T-cell (primary cell): ENCODE measurements at places on chromosomes 4 and X. TPM values are rescaled to one million over a fixed set of nuclear protein-coding genes. Genes with fewer than 3 reads are reported as not detected.

DNA sequence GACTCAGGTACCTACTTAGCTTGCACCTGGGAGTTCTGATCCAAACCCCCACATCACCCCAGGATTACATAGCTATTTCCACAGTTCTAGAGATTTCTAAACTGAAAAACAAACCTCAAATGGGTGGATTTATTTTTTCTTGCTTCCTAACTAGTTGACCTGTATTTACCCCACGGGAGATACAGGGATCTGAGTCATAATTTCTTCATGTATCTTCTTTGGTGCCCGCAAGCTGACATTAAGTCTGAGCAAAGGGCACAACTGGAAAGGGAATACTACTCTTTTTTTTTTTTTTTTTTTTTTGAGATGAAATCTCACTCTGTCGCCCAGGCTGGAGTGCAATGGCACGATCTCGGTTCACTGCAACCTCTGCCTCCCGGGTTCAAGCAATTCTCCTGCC, 10.0 kb upstream of the ELOVL6 start:
- no peak for DNase-seq

DNA sequence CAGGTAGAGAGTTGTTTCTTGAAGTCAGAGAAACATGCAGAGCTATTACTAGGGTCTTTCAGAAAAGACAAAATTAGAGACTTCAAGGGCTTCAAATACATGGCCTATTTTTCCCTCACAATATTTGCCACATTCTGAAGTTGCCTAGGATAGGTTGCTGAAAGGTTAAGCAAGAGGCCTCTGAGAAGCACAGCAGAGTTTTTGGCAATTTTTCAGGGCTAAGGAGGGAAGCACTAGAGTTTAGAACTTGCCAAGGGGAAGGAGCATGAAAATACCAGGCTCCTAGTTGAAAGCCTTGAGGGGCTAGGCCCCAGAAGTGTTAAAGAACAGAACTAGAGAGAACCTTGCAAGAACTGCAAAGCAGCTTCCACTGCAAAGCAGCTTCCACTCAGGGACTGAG, 86.4 kb downstream of the ANAPC10 start:
- DNase-seq = no peak

DNA sequence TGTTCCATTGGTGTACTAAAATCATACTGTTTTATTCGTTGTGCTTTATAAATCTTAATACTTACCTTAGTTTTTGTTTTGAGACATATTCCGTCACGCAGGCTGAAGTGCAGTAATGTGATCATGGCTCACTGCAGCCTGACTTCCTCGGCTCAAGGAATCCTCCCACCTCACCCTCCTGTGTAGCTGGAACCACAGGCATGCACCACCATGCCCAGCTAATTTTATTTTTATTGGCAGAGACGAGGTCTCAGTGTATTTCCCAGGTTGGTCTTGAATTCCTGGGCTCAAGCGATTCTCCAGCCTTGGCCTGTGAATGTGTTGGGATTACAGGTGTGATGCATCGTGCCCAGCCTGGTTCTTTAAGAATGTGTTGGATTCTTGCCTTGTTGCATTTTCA, 24.4 kb upstream of the DCK start:
- no peak for DNase-seq

GRCh38 chrX:12843061-12843667, 23.7 kb upstream of the TLR7 start:
- DNase-seq = no peak

DNA sequence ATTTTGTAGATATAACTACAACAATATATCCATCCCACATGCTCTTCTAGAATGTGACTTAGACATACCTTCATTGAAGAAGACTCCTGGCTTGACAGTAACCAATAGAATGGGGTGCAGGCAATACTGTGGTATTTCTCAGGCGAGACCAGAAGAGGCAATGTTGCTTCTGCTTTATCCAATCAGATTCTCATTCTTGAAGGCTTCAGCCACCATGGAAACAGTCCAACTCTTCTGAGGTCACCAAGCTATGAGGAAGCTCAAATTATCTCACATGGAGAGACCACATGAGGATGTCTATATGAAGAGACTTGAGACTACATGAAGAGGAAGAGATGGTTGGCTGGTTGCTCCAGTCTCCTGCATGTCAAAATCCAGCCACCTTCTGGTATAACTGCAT, 469.9 kb downstream of the PCDH10 start:
- DNase-seq = no peak

GRCh38 chr4:98046665-98047064, 96.6 kb downstream of the STPG2 start:
- no peak for DNase-seq

GRCh38 chr4:95158626-95159025, 390.1 kb downstream of the UNC5C start:
- DNase-seq = no peak

GRCh38 chr4:154194649-154195048, 296.9 kb downstream of the DCHS2 start:
- DNase-seq = no peak

DNA sequence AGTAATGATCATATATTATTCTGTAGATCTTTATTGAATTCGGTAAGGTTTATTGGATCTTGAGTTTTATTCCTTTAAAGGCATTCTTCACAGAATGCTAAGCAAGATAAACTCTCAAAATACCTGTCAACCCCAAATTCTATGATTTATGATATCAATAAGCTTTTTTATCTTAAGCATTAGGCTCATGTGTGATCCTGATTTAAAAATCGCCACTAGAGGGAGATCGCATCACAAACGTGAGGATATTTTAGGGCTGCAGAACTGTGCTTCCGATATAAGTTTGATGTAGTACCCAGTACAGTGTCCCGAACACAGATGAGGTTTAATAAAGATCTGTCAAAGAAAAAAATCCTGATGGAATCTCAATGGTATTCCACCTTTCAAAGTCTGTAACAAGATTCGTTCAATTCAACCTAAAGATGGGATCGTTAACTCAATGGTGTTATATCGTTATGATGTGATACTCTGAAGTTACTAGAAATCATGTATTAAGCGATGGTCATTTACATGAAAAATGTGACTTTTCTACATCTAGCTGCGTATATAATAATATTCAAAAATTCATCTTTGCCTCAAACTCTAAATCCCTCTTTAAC, 169.0 kb downstream of the CORIN start:
- DNase-seq = no peak

- DNase-seq = no peak
Observed at GRCh38 chr4:72496119-72496518, 72.9 kb downstream of the ADAMTS3 start.

GRCh38 chr4:77493829-77494551, 111.6 kb upstream of the CXCL13 start:
- no peak for DNase-seq

DNA sequence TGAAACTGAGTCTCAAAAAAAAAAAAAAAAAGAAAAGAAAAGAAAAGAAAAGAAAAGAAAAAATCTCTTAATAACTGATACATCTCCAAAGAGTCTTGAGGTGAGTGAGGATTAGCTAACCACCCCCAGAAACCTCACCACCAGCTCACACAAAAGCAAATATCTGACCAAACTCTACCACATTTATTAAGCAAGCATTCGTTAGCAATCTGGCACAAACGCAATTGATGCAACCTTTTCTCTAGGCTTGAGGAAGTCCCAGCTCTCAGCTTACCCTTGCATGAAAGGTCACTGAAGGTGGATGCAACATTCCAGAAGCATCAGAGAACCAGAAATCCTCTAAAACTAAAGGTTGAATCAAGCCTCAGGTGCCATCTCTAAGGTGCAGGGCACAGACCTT, 231.9 kb upstream of the BCOR start:
- DNase-seq = no peak

DNA sequence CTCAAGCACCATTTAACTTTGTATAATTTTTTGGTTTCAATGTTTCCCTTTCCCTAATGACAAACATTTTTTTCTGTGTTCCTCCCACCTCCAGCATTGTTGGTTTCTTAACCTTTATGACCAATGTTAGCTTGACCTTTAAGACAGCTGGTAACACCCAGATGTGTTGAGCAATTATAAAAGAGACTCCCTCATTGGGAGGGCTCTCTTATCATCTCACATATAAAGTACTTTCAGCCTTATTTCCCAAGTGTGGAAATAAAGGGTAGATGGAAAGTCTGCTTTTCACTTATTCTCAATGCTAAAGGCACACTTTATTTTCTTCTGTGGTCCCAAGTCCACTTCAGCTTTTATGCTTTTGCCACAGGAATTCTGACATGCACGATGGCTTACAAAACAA, 1420.4 kb downstream of the RAPGEF2 start:
- no peak for DNase-seq

Gene ADH7
- not detected for total RNA-seq

Gene ZNF827
- 24.8 TPM for total RNA-seq

Gene AMTN
- total RNA-seq = not detected

Gene CRLF2
- 1.5 TPM for total RNA-seq

Gene MEPE
- total RNA-seq = not detected
